ENCODE measurements at places on chromosomes 2 and 18.

- no peak for DNase-seq
These were observed 107.5 kb downstream of the LIPG start for GRCh38 chr18:49669403-49669802.

- no peak for DNase-seq
These were observed 85.7 kb downstream of the COBLL1 start for GRCh38 chr2:164755952-164756351.

GRCh38 chr2:33144243-33144642, 197.5 kb downstream of the LTBP1 start:
- no peak for DNase-seq

DNA sequence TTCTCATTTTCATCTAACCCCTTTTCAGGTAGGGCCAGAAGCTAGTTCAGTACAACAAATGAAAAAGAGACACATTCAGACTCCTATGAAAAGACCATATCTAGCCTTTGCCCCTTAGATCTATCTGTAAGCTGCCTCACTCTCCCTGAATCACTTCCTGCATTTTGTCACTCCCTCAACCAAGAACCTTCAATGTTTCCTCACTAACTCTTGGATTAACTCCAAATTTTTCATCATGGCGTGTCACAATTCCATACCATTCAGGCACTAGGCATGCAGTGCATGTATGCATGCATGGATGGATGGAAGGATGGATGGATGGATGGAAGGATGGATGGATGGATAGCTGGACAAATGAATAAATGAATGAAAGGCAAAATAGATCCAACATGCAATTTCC, 356.9 kb downstream of the TNS1 start:
- no peak for DNase-seq

DNA sequence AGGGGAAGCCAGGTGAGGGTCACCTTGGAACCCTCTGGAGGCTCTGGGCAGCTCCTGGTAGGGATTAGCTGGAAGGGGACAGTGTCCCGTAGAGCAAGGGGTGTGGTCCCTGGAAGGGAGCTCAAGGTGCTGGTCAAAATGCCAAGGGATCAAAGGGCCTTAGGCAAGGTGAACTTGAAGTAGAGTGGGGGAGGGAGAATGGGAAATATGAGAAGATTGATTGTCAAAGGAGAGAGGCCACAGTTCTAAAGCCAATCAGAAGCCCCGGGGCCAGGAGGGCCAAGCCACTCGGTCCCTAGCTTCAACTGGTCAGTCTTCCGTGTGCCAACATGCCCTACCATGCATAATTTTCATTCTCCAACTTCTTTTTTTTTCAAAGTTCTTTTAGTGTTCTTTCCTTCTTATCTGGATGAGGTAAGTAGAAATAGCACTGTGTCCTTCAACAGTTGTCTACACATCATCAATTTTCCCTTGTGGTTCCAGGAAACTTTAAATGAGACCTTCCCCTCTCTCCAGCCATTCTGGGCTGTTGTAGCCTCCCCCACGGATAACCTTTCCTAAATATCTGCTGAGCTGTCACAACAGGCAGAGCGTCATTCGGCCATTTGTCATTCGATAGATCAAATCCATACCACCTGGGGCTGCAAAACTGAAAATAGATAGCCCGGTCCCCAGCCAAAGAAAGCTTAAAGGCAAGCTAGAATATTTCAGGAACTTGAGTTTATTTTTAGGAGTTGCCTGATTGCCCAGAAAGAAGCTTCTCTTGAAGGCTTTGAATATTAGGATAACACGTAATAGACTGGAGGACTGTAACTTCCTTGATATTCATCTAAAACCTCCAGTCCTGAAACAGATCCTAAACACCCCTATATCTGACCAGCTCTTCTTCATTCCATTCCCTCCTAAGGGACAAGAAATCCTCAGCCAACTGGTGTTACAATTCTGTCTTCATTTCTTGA, 83.3 kb downstream of the ALPK2 start:
- no peak for DNase-seq

DNA sequence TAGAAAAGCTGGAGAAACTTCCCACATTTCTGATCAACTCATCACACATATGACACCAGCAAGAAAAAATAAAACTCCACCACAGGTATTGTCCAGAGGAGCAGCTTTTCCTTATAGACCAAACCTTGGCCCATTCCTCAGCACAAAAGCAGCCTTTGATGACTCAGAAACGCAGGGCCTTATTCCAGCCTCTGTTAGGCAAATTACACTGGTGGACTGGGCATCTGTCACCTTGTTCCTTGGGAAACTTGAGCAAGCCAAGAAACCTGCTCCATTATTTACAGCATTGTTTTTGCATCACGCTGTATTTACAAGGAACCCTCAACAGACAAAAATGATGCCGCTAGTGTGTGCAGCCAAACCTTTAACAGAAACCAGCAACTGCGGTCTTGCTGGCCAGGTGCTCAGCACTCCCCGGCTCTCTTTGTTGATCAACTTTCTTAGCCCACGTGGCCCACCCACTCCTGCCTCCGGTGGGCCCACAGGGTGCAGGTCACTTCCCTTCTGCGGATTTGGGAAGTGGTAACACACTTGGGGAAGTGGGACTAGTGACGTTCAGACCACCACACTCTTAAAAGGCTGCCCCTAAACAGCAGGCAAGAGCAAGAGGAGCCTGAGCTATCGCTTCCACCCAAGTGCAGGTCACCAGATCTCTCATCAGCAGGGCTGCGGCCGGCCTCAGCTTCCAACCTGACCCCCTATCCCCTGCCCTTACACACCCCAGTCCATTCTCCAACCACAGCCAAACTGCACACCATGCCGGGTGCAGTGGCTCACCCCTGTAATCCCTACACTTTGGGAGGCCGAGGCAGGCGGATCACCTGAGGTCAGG, 1.5 kb downstream of the AP1S3 start:
- no peak for DNase-seq

DNA sequence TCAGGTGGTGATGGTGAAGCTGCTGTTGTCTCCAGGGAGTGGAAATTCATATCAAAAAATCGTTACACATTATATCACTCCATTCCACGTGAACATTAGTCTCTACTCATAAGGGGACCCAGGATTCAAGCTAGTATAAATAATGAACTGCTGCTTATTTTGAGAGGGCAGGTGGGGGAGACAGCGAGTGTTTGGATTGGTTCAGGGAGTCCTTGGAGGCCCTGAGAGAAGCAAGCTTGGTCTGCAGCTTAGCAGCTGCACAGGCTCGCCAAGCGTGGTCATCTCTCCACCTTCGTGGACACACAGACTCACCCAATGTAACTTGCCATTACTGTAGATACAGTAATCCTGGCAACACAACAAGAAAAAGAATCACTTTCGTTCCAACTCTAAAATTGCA, 177.6 kb downstream of the ZNF521 start:
- DNase-seq = no peak

GRCh38 chr2:36359067-36359466, 3.5 kb downstream of the CRIM1 start:
- DNase-seq = no peak

GRCh38 chr18:57429167-57430078, 5.8 kb upstream of the ONECUT2 start:
- no peak for DNase-seq

GRCh38 chr18:62632788-62633455, 82.4 kb upstream of the PHLPP1 start:
- no peak for DNase-seq

DNA sequence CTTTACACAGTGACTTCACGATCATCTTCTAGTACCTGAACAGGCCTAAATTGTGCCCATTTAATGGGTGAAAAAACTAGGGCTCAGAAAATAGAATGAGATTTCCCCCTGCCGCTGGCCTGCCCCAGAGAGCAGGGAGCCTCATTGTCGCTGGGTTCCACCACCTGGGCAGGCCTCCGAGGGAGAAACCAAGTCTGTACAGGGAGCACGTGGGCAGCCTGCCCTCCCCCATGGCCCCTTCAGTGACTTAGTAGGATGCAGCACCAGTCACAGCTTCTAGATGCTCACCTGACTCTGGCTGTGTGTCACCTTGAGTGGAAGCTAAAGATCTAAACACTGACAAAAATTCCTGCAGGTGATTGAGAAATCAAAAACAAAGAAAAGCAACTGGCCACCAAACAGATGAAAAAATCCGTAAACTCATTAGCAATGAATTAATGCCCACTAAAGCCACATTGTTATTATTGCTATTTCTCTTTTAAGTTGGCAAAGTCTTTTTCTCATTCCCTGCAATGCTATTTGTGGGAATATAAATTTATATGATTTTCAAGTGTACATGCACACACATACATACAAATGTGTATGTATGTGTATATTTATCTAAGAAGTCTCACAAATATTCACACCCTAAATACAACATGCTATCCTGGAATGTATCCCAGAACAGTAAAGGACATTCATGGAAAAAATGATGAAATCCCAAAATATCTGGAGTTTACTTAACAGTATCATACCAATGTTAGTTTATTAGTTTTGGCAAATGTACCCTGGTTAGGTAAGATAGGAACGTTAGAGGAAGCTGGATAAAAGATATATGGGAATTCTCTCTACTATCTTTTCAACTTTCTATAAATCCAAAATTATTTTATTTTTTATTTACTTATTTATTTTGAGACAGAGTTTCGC, 18.7 kb upstream of the ASPRV1 start:
- DNase-seq = peak; percentile 44

GRCh38 chr2:22901471-22902179, 483.4 kb upstream of the KLHL29 start:
- no peak for DNase-seq

- no peak for DNase-seq
These were observed 41.5 kb upstream of the MC4R start for GRCh38 chr18:60413944-60414547.

- no peak for DNase-seq
These were observed 296.1 kb downstream of the EPHA4 start for GRCh38 chr2:221276033-221276432.

DNA sequence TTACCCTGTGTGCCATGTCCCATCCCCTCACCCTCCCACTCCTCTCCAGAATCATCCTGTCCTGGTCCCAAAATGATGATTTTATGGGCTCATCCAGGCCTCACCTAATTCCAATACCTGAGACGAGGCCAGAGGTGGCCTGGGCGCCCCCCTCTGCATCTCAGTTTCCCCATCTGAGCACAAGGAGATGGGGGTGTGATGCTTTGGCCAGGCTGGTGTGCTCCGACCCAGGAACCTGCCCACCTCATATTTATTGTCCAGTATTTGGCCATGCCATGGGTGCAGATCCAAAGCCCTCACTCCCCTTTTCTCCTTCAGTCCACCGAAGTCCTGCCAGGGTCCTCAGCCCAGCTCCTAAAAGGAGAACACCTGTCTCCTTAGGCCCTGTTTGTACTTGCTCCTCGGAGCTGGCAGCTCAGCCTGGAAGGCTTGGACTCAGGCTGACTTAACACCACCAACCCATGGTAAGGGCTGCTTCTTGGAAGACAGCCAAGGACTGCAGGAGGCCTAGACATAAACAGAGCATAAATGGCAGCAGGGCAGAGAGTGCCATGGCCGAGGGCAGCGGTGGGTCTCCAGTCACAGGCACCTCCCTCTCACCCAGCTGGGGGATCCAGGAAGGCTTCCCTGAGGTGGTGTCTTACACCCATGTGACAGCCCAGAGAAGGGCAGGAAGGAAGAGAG, 3.6 kb downstream of the TEX51 start:
- no peak for DNase-seq

GRCh38 chr2:178128836-178129630, 16.8 kb downstream of the RBM45 start:
- DNase-seq = no peak

- DNase-seq = no peak
These were observed 101.2 kb downstream of the GALNT14 start for GRCh38 chr2:31037058-31037457.

DNA sequence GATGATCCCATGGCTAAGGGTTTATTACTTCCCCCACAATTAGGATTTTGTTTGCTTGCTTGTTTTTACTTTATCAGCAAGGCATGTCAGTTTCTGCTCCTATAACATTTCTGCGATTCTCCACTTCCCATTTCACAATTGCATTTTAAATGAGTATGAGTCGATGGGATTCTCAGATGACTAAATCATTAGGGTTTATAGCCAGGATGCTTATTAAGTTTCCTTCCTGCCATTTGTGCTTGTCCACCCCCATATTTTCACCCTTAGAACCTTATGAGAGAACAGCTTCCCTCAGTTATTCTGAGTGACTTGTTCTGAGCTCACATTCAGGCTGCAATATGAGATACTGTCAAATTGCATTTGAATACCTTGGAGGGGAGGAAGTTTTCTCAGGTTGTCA, 37.9 kb upstream of the C1GALT1C1L start:
- DNase-seq = no peak

GRCh38 chr2:140257692-140258300, 1477.6 kb upstream of the NXPH2 start:
- no peak for DNase-seq

- no peak for DNase-seq
These were observed 238.8 kb downstream of the IKZF2 start for GRCh38 chr2:212912445-212913103.

- DNase-seq = no peak
These were observed 127.5 kb downstream of the NFATC1 start for GRCh38 chr18:79523206-79523735.

Measured in posterior vena cava (tissue), 2 donors.